Right ventricle myocardium superior (tissue), 1 donor: ENCODE measurements at places on chromosomes 3 and 15.

DNA sequence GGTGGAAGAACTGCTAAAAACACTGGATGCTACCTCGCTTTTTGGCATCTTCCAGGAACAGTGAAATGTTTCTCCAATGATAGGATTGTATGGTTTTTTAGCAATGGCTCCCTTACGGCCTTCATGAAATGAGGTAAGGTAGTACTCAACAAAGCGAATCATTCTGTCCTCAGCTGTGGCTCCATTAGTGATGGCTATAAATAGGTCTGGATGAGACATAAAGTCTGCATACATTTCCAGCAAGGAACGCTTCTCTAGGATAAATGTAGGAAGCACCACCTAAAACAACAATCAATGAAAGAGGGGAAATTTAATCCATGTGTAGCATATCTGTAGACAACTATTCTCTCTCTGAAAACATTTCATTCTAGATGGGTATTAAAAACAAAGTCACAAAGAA, 32.4 kb upstream of the SNX4 start:
- no peak for DNase-seq

GRCh38 chr15:60047701-60048100, 43.6 kb downstream of the FOXB1 start:
- DNase-seq, result no peak

DNA sequence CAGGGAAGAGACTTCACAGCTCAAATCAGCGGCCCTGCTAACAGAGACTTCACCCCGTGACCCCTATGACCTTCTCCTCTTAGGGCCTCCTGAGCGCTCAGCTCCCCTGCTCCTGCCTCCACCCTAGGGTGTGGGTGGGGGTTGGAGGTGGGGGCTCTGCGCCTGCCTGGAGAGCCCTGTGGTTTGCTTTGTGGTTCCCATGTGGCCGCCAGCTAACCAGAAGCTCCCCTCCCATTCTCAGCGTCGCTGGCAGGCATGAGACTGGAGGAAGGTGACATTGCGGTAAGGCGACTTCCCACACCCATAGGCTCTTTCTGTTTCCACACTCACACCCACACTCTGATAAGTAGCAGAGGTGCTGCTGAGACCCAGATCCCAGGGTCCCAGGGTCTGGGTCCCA, 27.6 kb downstream of the XYLB start:
- no peak for DNase-seq

- DNase-seq, result no peak
These were observed 64.4 kb upstream of the TAMM41 start for GRCh38 chr3:11910971-11911531.
